ENCODE measurements at places on chromosomes 13 and 19.

DNA sequence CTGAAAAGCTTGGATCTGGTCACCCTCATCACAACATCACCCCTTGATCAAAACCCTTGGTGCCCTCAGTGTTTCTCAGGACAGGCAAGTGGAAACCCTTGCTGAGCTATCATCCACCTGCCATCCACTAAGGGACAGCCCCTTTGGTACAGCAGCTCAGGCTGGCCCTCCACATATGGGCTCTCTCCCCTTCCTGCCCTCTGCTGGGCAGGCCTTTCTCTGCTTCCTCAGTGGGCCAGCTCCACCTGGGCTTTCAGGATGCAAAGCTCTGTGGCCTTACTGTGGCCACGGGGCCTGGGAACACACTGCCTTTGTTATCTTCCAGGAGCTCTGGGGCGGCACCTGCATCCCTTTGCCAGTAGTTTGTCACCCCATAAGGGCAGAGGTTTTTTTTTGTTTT lies 4.9 kb downstream of the SUGP1 start:
- no peak for DNase-seq

DNA sequence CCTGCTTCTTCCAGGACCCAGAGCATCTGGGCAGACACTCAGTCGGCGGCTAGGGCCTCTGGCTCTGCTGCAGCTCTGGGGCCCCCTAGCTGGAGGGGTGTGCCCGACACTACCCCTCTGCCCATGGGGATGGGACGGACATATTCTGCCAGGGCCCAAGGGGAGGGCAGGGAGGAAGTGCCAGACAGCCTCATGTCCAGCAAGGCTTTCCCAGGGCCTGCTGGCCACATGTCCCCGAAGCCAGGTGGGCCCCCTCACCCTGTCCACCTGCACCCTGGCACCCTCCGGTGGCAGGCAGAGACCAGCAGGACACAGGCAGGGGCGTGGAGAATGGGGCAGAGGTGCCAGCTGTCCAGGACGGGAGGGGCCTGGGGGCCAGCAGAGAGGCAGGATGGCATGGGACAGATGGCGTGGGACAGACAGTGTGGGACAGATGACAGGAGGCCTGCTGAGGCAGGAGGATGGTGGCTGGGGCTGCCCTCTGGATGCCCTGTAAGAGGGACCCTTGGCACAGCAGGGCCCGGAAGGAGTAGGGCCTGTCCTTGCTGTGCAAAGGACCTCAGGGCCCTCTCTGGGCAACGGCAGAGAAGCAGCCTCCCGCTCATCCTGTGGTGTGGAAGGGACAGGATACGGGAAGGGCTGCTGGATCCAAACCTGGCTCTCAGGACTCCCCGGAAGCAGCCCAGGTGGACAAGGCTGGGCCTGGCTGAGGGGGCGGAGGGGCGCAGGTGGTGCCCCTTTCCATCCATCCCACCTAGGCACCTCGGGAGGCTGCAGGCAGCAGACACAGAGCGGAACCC lies 29.1 kb downstream of the CEBPG start:
- DNase-seq = no peak

DNA sequence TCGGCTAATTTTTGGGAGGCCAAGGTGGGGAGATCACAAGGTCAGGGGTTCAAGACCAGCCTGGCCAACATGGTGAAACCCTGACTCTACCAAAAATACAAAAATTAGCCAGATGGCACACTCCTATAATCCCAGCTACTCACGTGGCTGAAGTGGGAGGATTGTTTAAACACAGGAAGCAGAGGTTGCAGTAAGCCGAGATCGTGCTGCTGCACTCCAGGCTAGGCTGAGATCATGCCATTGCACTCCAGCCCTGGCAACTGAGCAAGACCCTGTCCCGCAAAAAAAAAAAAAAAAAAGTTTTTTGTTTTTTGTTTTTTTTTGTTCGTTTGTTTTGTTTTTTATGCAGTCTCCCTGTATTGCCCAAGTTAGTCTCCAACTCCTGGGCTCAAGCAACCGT lies 21.2 kb downstream of the MAST1 start:
- no peak for DNase-seq

DNA sequence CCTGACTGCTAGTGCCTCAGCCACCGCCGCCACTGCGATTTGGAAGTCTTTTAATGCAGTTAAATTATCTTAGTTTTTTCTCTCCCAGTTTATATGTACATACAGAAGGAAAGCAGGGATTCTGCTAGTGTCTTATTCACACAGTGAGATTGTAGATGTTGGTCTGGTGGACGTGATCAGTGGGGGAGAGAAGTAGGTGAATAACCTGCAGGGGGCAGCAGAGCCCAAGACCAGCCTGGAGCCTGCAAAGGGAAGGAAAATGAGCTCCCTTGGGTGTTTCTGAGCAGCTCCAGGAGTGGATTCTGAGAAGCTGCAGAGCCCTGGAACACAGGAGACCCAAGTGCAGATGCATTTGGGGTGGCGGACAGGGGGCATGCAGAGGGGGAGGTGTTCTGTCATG lies 26.3 kb downstream of the ZNF844 start:
- DNase-seq = peak; percentile 60

- DNase-seq = peak; percentile 87
Observed at GRCh38 chr13:30607908-30608307, 9.8 kb upstream of the USPL1 start.

- no peak for DNase-seq
Observed at GRCh38 chr19:13979686-13980085, 26.4 kb downstream of the RFX1 start.

GRCh38 chr19:17235300-17235970 lies 9.4 kb downstream of the OCEL1 start:
- DNase-seq = peak; percentile 78

DNA sequence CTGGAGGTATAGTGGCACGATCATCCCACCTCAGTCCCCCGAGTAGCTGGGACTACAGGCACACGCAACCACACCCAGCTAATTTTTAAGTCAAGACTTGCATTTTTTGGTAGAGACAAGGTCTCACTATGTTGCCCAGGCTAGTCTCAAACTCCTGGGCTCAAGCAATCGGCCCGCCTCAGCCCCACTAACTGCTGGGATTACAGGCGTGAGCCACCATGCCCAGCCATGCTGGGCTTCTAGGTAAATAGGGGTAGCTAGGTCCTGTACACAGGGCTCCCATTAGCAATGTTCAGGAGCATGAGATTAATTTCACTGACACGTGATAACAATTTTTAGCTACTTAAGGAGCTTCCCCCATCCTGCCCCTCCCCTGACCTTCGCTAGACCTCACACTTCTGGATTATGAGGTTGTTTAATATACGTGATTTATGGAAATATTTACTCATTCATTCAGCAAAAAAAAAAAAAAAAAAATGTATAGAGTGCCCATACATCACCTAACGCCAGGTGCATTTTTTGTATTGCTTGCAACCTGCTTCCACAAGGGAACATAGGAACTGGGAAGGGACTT lies 19.2 kb downstream of the TMEM272 start:
- DNase-seq = no peak

- DNase-seq = no peak
Observed at GRCh38 chr19:56474308-56474707, 2.8 kb downstream of the ZNF667 start.

DNA sequence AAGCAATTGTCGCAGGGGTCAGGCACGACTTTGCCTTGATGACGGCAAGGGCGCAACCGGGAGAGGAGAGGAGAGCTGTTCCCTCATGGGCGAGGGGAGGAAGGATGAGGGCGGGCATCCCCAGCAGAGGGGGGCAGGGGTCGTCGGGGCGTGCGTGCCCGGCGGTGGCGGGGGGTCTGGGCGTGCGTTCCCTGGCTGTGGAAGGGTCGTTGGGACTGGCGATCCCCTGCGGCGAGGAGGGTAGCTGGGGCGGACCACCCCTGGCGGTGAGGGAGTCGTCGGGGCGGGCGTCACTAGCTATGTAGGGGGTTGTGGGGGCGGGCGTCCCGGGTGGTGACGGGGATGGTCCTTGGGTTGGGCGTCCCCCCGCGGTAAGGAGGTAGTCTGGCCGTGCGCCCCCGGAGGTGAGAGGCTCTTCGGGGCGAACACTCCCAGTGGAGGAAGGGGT lies 1.7 kb downstream of the COMP start:
- no peak for DNase-seq

GRCh38 chr13:109750221-109750775 lies 36.1 kb downstream of the IRS2 start:
- DNase-seq = no peak

DNA sequence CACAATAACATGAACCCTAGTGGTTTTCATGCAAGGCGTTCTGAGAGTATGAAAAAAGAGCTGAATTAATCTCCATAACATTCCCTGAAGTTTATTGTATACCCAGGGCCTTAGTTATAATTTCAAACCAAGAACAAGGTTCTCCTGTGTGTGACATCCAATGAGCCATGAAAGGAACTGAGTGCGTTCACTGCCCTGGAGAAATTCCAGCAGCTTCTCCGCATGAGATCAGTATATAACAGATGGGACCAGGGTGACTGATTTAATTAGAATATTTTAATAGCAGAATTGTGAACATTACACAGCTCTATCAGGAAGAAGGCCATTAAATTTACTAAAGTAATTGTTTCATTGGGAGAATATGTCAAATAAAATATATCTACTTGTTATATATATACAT lies 1190.5 kb upstream of the SLC10A2 start:
- DNase-seq = no peak

- DNase-seq = no peak
Observed at GRCh38 chr19:5103812-5104410, 135.0 kb downstream of the KDM4B start.

DNA sequence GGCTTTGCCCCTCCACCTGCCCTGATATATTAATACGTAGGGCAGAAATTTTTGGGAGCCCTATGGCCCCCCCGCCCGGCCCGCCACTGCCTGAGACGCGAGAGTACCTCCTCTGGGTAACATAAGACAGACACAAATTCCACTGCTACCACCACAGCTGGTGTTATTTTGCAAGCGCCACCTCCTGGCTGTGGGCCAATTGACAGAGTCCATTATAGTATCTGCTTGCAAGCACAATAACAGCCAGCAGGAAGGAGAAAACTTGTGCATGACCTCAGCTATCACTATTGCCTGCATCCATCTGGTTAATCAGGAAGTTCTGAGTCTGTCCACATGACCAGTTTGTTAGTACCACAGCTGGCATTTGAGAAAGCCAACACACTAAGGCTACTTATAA lies 25.3 kb upstream of the OR10H2 start:
- peak; percentile 13 for DNase-seq

GRCh38 chr13:22127277-22128164 lies 456.6 kb downstream of the FGF9 start:
- DNase-seq = no peak

- DNase-seq = no peak
Observed at GRCh38 chr19:47002106-47002766, 17.4 kb upstream of the NPAS1 start.

- DNase-seq = no peak
Observed at GRCh38 chr13:110044551-110045111, 258.2 kb upstream of the IRS2 start.

- DNase-seq = no peak
Observed at GRCh38 chr13:40963927-40964326, 55.2 kb downstream of the ELF1 start.

DNA sequence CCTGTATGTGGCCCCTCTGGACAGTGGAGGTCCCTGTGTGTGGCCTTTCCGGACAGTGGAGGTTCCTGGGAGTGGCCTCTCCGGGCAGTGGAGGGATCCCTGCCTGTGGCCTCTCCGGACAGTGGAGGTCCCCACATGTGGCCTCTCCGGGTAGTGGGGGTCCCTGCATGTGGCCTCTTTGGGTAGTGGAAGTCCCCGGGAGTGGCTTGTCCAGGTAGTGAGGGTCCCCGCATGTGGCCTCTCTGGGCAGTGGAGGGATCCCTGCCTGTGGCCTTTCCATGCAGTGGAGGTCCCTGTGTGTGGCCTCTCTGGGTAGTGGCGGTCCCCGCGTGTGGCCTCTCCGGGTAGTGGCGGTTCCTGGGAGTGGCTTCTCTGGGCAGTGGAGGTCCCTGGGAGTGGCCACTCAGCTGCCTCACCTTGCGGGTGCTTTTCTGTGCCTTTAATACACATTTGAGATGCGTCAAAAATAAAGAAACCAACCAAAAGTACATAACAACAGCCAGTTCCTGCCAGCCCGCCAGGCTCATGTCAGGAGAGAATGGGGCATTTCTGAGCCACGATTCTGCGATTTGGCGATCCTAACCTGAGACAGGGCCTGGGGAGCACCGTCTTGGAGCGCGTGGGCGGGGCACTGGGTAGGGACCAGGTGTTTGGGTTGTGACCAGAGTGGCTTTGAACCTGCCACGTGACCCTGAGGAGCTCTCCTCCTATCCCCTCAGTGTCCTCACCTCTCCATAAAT lies 194.7 kb downstream of the ZNF536 start:
- no peak for DNase-seq

- no peak for DNase-seq
Observed at GRCh38 chr13:79011179-79011578, 352.2 kb upstream of the OBI1 start.

DNA sequence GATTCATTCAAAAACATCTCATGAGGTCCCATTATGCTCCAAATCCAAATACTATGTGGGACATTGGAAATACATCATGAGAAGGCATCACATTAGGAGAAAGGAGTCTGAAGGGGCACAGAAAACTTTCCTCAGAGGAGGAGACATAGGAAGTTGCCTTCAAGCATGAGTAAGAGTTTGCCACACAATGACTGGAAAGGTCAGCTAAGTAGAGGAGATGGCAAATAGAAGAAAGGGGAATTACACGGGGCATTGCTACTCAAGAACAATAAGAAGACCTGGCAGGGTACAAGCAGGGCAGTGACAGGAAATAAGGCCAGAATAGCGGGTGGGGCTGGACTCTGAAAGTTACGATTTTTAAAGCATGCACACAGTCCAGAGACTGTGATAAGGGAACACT lies 231.6 kb downstream of the SPRY2 start:
- no peak for DNase-seq

GRCh38 chr13:106367361-106367971 lies 168.0 kb downstream of the EFNB2 start:
- DNase-seq = no peak

- no peak for DNase-seq
Observed at GRCh38 chr13:74675182-74675581, 541.0 kb upstream of the KLF12 start.

GRCh38 chr13:114110091-114110829 lies 22.2 kb downstream of the RASA3 start:
- peak; percentile 83 for DNase-seq

GRCh38 chr13:41610404-41610803 lies 153.1 kb downstream of the RGCC start:
- DNase-seq = no peak

GRCh38 chr19:35937345-35938281 lies 1.4 kb downstream of the LRFN3 start:
- no peak for DNase-seq

DNA sequence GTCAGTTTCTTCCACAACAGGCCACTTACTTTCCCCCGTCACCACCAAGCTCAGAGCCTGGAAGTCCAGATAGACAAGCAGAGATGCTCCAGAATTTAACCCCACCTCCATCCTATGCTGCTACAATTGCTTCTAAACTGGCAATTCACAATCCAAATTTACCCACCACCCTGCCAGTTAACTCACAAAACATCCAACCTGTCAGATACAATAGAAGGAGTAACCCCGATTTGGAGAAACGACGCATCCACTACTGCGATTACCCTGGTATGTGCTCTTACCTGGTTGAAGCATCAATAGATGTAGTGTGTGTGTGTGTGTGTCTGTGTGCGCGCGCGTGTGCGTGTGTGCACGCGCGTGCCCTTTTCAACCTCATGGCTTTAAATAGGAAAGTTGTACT lies 3.7 kb downstream of the KLF5 start:
- DNase-seq = no peak

GRCh38 chr19:7177926-7178325 lies 108.4 kb downstream of the ZNF557 start:
- DNase-seq = no peak
